Fibroblast of skin of right quadriceps (primary cell): ENCODE measurements at places on chromosomes 13 and 19.

DNA sequence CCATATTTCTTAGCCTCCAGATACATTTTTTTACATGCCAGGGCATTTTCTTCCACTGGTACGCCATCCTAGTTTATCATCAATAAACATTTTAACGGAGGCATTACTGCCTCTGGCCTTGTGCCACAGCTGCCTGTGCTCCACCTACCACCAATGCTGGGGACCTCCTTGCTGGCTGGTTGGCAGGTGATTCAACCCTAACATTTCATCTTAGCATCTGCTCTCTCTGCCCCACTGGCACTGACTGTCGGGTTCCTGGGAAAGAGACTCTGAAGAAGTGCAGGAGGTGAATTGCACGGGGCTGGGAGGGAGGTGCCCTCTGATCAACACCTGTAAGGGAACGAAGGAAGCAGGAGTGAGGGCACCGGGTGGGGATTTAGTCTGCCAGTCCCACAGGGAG is 51.4 kb upstream of the KCTD15 start:
- DNase-seq, result no peak

DNA sequence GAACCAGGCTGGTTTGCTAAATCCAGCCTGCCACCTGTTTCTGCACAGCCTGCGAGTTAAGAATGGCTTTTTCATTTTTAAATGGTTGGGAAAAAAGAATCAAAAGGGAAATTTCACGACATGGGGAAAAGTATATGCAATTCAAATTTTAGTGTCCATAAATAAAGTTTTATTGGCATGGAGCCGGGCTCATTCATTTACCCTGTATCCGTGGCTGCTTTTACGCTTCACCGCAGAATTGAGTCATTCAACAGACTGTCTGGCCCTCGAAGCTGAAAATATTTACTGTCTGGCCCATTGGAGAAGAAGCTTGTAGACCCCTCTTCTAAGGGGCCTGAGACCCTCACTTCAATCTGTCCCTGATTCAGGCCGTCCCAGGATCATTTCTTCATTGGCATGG is 26.1 kb downstream of the IER2 start:
- no peak for DNase-seq

- DNase-seq, result no peak
These were observed 854.3 kb downstream of the UQCRFS1 start for GRCh38 chr19:28358633-28359032.

DNA sequence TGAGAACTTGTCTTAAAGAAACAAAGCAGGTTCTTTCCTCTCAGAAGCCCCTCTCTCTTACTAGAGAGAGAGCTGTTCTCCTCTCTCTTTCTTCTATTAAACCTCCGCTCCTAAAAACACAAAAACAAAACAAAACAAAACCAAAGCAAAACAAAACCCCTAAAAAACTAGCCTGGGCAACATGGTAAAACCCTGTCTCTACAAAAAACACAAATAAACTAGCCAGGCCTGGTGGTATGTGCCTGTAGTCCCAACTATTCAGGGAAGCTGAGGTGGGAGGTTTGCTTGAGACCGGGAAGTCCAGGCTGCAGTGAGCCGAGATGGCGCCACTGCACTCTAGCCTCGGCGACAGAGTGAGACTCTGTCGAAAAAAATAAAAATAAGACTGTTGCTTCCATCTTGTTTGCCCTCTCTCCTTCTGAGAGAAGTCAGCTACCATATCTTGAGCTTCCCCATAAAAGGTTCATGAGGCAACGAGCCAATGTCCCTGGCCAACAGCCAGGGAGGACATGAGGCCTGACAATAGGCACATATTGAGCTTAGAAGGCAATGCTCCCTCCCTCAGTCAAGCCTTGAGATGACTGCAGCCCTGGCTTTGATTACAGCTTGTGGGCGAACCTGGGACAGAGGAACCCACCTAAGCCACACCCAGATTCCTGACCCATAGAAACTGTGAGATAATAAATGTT is 17.5 kb upstream of the FLT3 start:
- peak; percentile 9 for DNase-seq

GRCh38 chr19:46076951-46077814 is 36.4 kb upstream of the IGFL4 start:
- peak; percentile 82 for DNase-seq

DNA sequence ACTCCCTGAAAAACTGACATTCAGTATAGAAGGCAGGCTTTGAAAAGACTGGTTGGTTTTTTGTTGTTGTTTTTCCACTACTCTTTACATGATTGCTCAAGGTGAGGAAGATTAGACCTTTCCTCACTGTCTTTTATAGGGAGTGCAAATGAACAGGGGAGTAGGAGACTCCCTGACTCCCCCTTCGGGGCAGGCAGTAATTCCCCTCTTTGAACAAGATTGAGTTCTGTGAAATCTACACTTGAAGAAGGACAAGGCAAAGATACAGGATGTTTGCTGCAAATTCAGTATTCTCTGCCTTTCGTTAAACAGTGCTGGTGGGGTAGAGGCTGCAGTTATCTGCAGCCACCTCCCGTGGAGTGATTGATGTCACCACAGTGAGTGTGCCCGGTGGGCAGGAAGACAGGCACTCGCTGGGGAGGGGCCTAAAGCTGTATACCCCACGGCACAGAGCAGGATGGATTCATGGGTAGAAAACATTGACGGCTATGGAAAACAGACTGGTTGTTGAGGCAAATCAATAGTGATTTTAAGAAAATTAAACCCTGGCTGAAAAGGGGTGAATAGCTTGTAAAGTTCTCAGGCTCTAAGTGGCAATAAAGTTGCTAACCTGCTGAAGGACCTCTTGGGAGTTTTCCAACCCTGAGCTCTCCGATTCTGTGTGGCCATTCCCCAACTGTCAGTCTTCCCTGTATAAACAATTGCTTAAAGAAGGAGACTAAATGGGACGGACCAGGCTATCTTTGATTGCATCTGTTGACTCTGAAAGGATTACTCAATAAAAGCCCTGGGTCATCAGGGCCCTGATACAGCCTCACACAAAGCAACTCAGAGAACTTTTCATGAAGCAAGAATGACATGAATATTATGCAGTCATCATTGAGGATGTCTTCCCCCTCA is 308.3 kb downstream of the TBC1D4 start:
- no peak for DNase-seq

DNA sequence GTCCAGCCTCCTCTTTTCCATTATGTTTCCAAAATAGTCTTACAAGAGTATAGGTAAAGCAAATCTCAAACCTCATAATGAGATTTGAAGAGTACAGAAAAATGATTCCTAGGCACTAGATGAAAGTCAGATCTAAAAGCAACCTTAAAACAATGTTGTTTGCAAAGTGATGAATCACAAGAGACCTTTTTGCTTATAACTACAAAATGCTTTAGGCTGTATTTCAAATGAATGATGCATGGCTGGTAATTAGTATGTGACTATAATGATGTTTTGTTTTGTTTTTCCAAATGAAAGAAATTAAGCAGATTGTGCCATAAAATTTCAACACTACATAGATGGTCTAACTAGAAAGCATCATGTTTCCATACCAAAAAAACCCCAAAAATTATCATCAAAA is 272.7 kb downstream of the DIAPH3 start:
- DNase-seq, result no peak
